ENCODE measurements at places on chromosomes 2 and 18.
A peak's percentile ranks its signal among the peaks of the same experiment; 100 is the strongest.

- no peak for DNase-seq
These were observed 50.6 kb upstream of the STPG4 start for GRCh38 chr2:47205576-47206141.

- no peak for DNase-seq
These were observed 8.8 kb upstream of the ATOH8 start for GRCh38 chr2:85744741-85745601.

- no peak for DNase-seq
These were observed 68.0 kb downstream of the KLHL29 start for GRCh38 chr2:23452853-23453420.

DNA sequence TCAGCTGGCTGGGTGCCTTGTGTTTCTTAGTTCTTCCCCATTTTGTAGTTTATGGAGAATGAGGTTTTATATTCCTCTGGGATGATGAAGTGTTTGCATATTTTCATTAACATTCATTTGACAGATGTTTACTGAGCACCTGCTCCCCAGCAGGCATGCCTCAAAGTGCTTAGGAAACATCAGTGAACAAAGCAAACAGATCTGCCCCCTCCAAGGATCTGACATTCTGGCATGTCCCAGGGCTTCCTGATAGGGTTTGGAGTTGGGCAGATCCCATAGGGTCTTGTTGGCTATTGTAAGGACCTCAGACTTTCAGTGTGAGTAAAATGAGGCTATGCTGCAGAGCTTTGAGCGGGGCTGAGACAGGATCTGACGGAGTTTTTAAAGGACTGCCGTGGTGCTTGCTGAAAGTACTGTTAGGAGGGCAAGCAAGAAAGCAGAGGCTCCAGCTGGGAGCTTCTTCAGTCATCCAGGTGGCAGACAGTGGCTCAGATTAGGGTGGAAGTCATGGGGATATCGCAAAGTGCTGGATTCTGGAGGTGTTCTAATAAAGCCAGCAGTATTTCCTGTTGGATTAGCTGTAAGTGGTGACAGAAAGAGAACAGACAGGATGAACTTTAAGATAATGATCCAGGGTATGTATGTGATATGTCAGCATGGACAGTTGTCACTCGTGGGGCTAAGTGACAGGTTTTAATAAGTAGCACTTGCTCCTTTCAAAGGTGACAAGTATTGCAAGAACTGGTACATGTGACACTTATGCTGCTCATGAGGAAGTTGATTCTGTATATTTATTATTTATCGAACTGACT, 11.3 kb upstream of the IAH1 start:
- DNase-seq: no peak

GRCh38 chr2:149161481-149162225, 123.2 kb downstream of the LYPD6B start:
- DNase-seq: no peak

- DNase-seq: no peak
These were observed 42.5 kb downstream of the DOCK10 start for GRCh38 chr2:224999754-225000153.

DNA sequence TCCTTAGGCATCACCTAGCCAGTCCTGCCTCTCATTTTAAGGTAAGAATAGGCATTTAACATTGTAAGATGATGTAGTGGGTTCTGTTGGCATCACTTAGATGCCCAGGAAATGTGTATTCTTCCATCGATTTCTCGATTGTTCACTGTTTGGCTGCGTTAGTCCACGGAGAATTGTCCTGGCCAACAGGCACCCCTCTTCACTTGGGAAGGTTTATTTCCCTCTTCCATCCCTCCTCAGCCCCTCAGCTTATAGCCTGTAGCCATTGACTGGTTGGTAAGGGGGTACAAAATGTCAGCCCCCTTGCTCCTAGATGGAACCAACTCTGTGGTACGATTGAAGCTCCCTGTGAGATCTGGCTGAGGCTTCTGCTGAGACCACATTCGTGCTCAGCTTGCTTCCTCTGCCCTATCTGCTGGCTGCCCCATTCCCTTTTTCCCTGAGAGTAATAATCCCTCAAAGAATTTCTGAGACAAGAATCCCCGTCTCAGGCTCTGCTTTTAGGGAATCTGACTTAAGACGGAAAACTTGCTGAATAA, 43.4 kb downstream of the PLEKHA3 start:
- no peak for DNase-seq

DNA sequence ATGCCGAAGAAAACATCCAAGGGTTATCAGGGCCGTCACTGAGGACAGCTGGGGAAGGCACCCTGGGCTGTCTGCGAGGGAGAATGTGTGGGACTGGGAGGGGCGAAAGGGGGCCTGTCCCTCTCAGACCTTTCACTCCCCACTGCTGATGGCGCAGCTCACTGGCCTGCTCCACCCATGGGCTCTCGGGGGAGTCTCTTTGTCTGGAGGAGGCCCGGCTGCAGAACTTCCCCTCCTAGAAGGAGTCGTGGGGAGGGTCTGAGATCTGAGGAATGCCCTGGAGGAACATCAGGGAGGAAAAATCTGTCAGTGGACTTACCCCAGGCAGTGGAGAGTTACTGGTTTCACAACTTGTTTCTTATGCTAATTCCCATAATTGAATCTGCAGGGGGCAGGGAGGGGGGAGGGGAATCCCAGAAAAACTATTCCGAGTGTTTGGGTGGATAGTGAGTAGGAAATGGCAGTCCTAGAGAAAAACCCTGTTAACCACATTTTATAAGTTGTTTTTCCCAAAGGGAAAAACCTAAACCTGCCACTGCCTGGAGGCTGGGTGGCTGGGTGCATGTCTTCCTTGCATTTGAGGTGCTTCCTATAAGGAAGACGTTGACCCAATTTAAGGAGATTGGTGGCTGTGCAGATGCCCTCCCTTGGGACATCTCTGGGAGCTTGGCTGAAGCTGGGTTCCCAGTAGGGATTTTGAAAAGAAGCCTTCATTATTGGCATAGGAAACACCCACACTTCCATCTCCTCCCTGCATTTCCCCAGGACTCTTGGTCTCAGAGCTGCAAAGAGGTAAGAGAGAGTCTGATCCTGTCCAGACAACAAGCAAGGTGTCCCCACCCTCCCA, 11.7 kb upstream of the SEMA4C start:
- no peak for DNase-seq

DNA sequence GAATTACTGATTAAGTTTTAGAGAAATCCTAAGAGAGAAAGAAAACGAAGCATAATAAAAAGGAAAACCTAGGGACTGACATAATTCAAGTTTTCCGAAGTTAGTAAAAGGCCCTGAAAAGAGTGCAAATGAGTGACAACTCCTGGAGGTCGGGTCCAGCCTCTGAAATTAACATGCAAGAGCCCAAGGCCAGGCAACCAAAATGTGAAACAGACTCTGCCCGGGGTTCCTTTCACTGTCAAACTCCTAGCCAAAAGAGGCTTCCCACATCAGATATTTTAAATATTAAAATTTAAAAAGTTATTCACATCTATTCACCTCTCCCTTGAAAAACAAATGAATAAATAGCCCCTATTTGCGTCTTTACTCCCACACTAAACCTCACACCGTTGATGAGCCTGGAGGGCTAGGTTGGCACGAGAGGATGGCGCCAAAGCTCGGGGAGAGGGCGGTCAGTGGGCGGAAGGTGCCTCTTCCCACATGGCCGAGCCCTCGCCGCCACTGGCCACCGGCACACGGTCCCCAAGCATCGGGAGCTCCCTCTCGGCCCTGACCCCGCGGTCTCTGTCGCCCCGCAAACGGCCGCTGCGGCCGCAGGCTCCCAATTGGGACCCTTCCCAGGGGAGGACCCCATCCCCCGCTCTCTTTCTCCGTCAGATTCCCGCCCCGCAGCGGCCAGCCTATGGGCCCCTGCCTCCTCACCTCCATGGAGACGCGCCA, 630 bp downstream of the PPM1G start:
- peak; percentile 30 for DNase-seq

DNA sequence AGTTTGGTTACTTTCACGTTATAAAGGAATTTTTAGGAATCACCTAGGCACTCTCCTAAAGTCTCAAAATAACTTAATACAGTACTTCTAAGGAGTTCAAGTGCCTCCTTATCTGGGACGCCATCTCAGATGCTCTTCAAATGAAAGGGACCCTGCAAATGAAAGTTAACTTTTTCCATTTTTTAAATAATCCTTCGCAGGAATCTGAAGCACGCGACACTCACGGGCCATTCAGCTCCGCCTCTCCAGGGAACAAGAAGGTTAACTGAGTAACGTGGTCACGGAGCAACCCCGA, 537 bp upstream of the ZC3H15 start:
- no peak for DNase-seq

- DNase-seq: no peak
These were observed 61.4 kb downstream of the RPL31 start for GRCh38 chr2:101063352-101064124.

GRCh38 chr2:99662761-99663341, 173.0 kb upstream of the REV1 start:
- peak; percentile 16 for DNase-seq

DNA sequence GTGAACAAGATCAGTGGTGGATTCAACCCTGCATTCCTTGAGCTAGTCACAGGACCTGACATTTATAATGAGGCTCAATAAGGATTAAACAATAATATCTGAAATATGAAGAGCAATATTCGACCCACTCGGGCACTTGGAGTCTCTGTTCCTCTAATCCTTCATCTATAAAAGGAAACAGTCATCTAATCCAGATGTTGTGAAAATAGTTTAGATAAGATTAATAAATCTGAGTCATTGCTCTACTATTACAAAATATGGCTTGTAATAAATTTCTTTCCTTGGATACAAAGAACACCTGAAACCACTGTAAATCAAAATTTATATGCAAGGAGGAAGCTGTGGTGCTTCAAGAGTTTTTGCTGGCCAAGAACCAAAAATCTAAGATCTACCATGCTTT, 846.9 kb upstream of the ACVR2A start:
- no peak for DNase-seq

DNA sequence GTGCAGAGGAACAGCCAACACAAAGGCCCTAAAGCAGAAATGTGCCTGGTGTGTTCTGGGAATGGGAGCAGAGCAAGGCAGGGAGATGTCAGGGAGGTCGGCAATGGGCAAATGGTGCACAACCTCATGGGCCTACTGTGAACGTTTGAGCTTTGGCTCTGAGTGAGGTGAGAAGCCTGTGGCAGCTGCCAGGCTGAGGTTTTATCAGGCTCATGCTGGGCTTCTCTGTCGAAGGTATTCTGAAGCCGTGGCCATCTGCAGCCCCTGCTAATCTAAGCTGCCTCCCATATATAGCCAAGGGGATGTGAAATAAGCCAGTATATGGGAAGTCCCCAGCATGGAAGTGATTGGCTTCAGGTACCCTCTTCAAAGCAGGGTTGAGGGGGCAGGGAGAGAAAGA, 193.3 kb downstream of the SLC4A3 start:
- DNase-seq: no peak

GRCh38 chr2:54965425-54965824, 84.8 kb downstream of the RTN4 start:
- DNase-seq: no peak

DNA sequence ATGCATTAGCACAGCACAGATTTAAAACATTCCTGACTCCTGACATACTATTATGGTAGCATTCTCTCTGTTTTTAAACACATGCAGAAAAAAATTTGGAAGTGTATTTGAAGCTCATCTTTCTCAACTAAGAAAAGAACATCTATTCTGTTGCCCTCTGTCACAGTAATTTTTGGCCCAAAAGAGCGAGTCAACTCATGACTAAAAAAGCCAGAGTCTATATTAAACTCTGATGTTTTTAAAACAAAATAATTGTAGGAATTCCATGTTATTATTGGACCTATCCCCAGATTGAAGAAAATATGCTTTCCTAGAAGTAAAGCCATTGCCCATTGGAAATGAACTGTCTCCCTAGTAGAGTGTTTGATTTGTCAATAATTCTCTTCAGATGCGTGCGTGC, 96.7 kb downstream of the CRIM1 start:
- DNase-seq: no peak

DNA sequence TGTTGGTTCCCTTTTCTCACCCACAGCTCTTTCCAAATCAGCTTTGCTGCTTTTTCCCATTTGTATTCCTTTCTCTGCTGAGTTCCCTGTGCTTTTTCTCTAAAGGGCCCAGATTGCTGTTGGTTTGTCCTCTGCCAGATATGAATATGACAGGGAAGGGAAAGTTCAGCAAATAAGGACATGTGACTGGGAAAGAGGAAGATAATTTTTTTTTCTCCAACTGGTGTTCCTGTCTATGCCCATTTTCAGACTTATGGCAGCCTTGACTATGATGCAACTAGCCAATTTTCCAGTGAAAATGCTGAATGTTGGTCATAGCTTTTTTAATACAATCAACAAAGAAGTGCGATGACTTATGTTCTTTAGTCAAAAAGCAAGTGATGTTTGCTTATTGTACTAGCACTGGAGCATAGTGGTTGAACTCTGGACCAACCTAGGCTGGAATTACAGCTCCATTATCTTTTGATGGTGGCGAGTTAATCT, 7.7 kb downstream of the MDH1 start:
- DNase-seq: no peak

GRCh38 chr2:163692611-163693482, 43.0 kb downstream of the FIGN start:
- no peak for DNase-seq

DNA sequence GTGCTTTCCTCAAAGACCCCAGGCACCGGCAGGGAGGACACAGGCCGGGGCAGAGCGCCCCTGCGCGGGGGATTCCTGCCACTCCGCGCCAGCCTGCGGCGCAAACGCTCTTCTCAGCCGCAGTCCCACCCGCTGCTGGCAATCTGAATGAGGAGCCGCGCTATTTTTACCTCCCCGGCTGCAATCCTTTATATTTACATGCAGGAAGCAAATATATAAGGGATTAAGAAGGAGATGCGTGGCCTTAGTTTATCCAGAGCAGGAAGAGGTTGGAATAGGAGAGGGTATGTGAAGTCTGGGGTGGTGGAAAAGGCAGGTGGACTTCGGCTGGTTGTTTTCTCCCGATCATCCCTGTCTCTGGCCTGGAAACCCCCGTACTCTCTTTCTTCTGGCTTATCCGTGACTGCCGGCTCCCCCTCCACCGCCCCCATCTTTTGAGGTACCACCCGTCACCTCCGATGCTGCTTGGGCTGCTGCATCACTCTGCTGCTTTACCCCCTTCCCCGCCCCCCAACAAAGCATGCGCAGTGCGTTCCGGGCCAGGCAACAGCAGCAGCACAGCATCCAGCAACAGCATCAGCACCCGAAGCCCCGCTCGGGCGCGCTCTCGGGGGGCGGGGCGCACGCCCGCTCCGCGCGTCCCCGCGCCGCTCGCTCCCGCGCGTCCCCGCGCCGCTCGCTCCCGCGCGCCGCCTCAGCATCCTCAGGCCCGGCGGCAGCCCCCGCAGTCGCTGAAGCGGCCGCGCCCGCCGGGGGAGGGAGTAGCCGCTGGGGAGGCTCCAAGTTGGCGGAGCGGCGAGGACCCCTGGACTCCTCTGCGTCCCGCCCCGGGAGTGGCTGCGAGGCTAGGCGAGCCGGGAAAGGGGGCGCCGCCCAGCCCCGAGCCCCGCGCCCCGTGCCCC, at the start of gene ADAM23:
Gene ADAM23, plus strand, starts transcription at position 700 of the 902 bp plus-strand sequence. CDS start 335 bp downstream, outside the sequence.
- no peak for DNase-seq

GRCh38 chr18:75121266-75121665, 87.7 kb downstream of the PTGR3 start:
- DNase-seq: no peak

DNA sequence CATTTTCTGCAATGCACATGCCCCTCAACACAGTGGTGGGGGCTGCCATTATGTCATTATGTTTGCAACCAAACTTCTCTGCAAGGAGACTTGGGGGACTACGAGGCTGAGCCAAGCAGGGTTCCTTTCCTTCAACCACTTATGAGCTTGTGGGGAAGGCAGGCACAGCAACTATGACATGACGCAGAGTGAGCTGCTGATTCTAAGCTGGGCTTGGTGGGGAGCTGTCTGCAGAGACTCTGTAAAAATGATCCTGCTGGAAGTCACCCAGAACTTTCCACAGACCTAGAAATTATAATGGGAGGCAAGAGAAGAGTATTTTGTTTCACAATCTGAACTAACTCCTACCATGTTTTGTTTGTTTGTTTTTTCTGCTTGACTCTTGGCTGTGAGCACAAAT, 55.6 kb downstream of the INPP5D start:
- no peak for DNase-seq

- no peak for DNase-seq
These were observed 40.9 kb upstream of the ALKAL2 start for GRCh38 chr2:328761-329160.

All from LoVo (cell line).